ENCODE measurements at places on chromosomes 3 and 15.

DNA sequence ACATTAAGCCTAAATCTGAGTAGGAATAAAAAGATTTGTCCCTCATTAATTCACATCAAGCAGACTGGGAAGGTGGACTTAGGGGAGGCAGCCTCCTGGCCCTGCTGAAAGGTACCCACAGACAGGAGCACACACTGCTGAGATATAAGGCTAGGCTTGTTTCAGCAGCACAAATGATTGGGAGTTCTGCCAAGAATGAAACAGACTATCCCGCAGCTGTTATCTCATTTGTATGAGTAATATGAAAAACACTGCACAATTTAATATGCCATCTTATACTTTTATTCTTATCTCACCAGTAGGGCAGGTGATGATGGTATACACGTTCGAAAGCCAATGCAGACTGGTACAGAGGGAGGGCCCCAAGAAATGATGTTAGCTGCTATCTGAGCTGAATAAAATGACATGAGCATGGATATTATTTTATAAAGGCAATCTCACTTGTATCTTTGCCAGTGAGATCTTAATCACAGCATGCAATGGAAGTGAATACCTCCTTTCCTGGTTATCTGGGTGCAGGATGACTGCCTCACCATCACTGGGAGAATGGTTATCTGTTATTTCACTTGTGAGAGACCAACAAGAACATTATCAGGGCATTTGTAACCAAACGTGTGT is 258.7 kb upstream of the PPP2R3A start:
- no peaks in the 10 kb centered on the region for H3K4me1 ChIP-seq
- H3K4me3 ChIP-seq, result no peak overlapping the region
- H3K27me3 ChIP-seq, result no peaks in the 10 kb centered on the region
- no peak overlapping the region for H3K27ac ChIP-seq

- DNase-seq, result no peak
- no peak overlapping the region for H3K4me3 ChIP-seq
- peaks cover 4% of the 10 kb centered on the region for H3K36me3 ChIP-seq
- H3K4me1 ChIP-seq, result no peaks in the 10 kb centered on the region
- H3K27me3 ChIP-seq, result peaks cover 9% of the 10 kb centered on the region
- H3K27ac ChIP-seq, result no peak overlapping the region
These were observed 58.8 kb downstream of the LSM3 start for GRCh38 chr3:14237457-14237856.

- no peak overlapping the region for H3K4me3 ChIP-seq
- H3K4me1 ChIP-seq, result peaks cover 12% of the 10 kb centered on the region
- DNase-seq, result no peak
- no peak overlapping the region for H3K27ac ChIP-seq
These were observed 84.9 kb upstream of the UBE2E1 start for GRCh38 chr3:23720885-23721284.

DNA sequence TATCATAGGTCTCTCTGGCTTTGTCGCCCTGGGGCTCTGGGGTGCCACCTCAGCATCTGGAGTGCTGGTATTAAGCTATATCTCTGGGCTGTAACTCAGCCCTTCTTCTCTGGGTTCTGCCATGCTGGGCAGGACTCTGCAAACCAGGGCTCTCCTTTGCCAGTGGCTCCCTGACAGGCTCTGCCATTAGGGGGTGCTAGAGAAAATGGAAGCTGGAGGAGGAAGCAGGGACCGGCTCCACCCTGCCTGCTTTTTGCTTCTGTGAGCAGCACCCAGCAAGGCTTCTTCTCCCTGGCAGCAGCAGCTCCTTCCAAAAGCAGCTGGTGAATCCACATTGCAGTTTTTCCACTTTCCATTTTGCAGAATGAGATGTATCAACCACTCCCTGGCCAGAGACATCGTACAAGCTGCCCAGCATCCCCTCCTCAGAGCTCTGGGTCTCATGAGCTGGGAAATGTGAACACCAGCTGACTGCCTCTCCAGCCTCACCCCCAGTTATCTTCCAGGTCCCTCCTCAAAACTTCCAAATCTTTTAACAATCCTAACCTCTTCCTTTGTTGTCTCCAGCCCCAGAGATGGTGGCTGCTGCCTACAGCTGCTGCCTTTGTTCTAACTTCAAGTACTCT is 165.0 kb downstream of the ABHD5 start:
- peaks cover 2% of the 10 kb centered on the region for H3K4me1 ChIP-seq
- no peak overlapping the region for H3K27ac ChIP-seq
- DNase-seq, result peak; percentile 54
- H3K27me3 ChIP-seq, result peaks cover 27% of the 10 kb centered on the region

DNA sequence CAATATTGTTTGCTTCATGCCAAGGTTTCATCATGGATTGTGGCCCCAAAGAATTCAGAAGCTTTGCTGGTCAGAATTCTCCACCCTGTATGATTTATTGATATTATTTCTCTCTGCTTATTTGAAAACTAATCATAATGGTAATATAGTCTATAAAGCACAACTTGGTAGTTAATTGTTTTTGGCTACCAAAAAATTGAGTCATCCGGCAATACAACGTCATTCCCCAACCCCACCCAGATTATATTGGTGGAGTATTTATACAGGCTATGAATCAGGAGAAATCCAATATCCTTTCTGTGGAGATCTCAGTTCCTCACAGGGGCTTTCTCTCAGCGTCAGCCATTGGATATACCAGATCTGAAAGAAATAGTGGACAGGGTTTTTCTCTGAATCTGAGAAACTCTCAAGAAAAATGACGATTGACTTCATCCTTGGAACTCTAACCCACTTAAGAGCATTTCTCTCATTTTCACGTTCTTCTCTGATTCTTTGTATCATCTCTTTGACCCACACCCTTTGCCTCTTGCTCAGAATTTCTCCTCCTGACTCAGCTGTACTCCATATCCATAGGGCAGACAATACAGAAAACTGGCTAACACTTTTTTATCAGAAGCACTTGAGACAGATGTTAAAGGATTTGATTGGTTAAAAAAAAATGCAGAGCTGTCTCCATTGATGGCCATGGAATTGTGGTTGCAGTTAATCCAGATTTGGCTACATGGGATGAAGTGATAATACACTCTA is 1055.8 kb upstream of the CADM2 start:
- no peak for DNase-seq
- H3K27ac ChIP-seq, result no peak overlapping the region
- H3K36me3 ChIP-seq, result no peaks in the 10 kb centered on the region
- H3K27me3 ChIP-seq, result no peaks in the 10 kb centered on the region
- H3K4me3 ChIP-seq, result no peak overlapping the region

DNA sequence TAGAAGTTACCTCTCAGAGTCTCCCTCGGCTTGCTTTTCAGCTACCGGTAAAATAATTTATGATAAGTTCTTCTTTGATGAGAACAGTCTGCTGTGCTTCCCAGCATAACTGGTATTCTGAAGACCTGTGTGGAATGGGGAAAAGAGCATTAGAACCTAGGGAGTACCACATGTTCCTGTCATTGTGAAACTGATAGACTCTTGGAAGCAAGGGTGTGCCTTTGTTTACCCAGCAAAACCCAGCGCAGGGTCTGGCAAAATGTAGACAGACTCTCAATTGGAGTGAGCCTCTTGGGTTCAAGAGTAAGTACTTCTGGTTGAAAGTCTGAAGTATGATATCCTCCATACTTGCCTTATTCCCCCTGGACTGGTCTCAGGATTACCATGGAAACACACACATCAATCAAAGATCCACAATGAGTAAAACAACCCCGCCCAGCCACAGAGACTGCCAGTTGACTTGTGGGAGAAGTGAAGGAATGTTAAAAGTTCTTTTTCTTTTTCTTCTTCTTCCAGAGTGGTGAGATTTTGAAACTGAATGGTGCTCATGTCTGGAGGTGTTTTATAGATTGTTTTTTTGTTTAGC is 652.4 kb upstream of the NAALADL2 start:
- no peaks in the 10 kb centered on the region for H3K27me3 ChIP-seq
- no peaks in the 10 kb centered on the region for H3K4me1 ChIP-seq
- H3K36me3 ChIP-seq, result no peaks in the 10 kb centered on the region
- H3K4me3 ChIP-seq, result no peak overlapping the region
- no peak overlapping the region for H3K27ac ChIP-seq

- H3K27ac ChIP-seq, result peak overlapping the region; percentile 45
- H3K27me3 ChIP-seq, result no peaks in the 10 kb centered on the region
- DNase-seq, result no peak
- H3K4me1 ChIP-seq, result peaks cover 13% of the 10 kb centered on the region
These were observed 336.5 kb downstream of the PTPRG start for GRCh38 chr3:61897848-61898247.

- H3K4me1 ChIP-seq, result peaks cover 2% of the 10 kb centered on the region
- H3K27ac ChIP-seq, result no peak overlapping the region
- no peak for DNase-seq
- peaks cover 1% of the 10 kb centered on the region for H3K36me3 ChIP-seq
These were observed 64.5 kb downstream of the POLQ start for GRCh38 chr3:121481106-121481880.

- peaks cover 3% of the 10 kb centered on the region for H3K36me3 ChIP-seq
- peak overlapping the region; percentile 76 for H3K27ac ChIP-seq
- no peak overlapping the region for H3K4me3 ChIP-seq
- DNase-seq, result no peak
- H3K27me3 ChIP-seq, result peaks cover 2% of the 10 kb centered on the region
These were observed 46.4 kb downstream of the EHHADH start for GRCh38 chr3:185207481-185207880.

- no peak overlapping the region for H3K27ac ChIP-seq
- H3K4me3 ChIP-seq, result no peak overlapping the region
- H3K27me3 ChIP-seq, result no peaks in the 10 kb centered on the region
- H3K4me1 ChIP-seq, result peaks cover 40% of the 10 kb centered on the region
These were observed 25.1 kb upstream of the MTMR10 start for GRCh38 chr15:31016446-31016915.

DNA sequence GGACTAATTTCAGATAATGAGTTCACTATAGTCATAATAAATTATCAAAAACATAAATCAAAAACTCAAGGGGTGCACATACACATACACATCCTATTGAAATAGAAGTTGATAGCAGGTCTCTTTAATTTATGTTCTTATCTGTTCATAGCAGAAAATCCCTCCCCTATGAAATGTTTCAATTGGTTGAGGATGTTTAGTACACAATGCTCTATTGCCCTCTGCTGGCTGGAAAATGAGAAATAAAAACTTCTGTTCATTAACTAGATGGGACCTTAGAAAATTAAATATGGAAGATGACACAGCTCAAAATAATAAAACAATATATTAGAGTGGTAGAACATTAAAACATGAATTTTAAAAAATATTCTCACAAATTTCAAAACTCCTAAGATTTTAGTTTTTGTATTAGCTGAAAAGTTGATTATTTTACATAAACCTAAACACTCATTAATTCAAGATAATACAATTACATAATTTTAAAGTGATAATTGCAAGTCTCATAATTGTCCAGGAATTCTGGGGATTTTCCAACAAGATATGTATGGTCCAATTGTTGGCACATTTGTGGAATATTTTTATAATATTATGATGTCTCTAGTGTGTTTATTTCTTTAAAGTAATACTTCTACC is 735.0 kb downstream of the ROBO1 start:
- H3K27ac ChIP-seq, result no peak overlapping the region
- no peaks in the 10 kb centered on the region for H3K4me1 ChIP-seq
- no peaks in the 10 kb centered on the region for H3K27me3 ChIP-seq
- H3K4me3 ChIP-seq, result no peak overlapping the region
- DNase-seq, result no peak

GRCh38 chr3:181176601-181177000 is 187.1 kb upstream of the DNAJC19 start:
- H3K4me3 ChIP-seq, result no peak overlapping the region
- DNase-seq, result no peak
- no peaks in the 10 kb centered on the region for H3K36me3 ChIP-seq
- peaks cover 5% of the 10 kb centered on the region for H3K27me3 ChIP-seq
- peaks cover 3% of the 10 kb centered on the region for H3K4me1 ChIP-seq

GRCh38 chr3:120601554-120601953 is 5.4 kb downstream of the NDUFB4 start:
- no peak for DNase-seq
- peak overlapping the region; percentile 22 for H3K27ac ChIP-seq

GRCh38 chr3:16354291-16354690 is 89.3 kb downstream of the OXNAD1 start:
- no peak for DNase-seq
- H3K27ac ChIP-seq, result no peak overlapping the region
- H3K4me1 ChIP-seq, result peaks cover 2% of the 10 kb centered on the region
- no peaks in the 10 kb centered on the region for H3K27me3 ChIP-seq
- peaks cover 2% of the 10 kb centered on the region for H3K36me3 ChIP-seq

DNA sequence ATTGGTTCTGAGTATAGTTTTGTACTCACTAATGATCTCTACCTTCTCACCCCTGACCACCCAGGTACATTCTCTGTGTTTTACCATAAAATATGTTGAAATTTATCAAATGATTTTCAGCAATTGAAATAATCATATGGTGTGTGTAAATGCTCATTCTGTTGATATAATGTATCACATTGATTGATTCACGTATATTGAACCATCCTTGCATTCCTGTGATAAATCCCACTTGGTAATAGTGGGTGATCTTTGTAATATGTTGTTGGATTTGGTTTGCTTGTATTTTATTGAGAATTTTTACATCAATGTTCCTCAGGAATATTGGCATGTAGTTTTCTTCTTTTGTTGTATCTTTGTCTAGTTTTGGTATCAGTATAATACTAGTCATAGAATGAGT is 1497.6 kb downstream of the OTOL1 start:
- no peak overlapping the region for H3K4me3 ChIP-seq
- no peaks in the 10 kb centered on the region for H3K4me1 ChIP-seq
- H3K27me3 ChIP-seq, result no peaks in the 10 kb centered on the region
- H3K36me3 ChIP-seq, result no peaks in the 10 kb centered on the region

DNA sequence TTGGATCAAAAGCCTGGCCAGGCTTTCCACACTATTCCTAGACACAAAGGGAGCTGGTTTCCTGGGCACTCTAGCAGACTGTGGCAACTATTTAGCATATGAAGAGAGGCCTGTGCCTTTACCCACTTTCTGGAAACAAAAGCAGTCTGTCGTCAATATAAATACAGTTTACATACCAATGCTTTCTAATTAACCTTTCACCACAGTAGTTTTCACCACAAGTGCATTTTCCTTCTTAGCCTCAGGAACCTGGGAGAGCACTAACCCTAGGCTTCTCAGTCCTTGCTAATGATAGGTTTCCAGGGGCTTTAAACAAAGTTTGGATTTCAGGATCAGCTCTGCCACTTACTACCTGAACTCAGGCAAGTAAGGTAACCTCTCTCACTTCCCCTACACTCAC is 499.1 kb downstream of the MAGI1 start:
- no peak for DNase-seq
- no peak overlapping the region for H3K27ac ChIP-seq
- H3K4me3 ChIP-seq, result no peak overlapping the region
- no peaks in the 10 kb centered on the region for H3K27me3 ChIP-seq

DNA sequence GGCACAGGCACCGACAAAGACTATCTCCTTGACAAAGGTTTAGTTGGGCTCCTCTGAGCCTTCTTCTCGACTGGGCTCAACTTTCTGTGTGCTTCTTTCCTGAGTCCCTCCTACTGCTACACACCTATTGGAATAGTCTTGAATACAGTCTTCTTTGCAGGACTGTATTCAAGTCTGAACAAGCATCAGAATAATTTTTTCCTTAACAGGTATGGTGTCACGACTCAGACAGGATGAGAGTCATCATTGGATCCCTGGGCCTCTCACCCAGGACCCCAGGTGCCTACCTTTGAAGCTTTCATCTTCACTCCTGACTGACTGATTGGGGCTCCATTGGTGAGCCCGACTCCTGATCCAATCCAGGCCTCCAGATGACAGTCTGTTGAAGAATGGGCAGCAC is 66.3 kb downstream of the CRYGS start:
- H3K27me3 ChIP-seq, result peaks cover 2% of the 10 kb centered on the region
- H3K4me1 ChIP-seq, result peaks cover 14% of the 10 kb centered on the region
- H3K4me3 ChIP-seq, result no peak overlapping the region
- no peak for DNase-seq
- no peaks in the 10 kb centered on the region for H3K36me3 ChIP-seq

- peaks cover 1% of the 10 kb centered on the region for H3K27me3 ChIP-seq
- H3K4me1 ChIP-seq, result no peaks in the 10 kb centered on the region
- H3K27ac ChIP-seq, result no peak overlapping the region
- DNase-seq, result no peak
These were observed 152.9 kb upstream of the SOX2 start for GRCh38 chr3:181558870-181559269.
